ENCODE measurements at places on chromosomes 6 and 20.

GRCh38 chr20:47360297-47361056, 4.0 kb upstream of the ZMYND8 start:
- DNase-seq, result peak; percentile 78

GRCh38 chr6:143525356-143525755, 13.8 kb upstream of the FUCA2 start:
- no peak for DNase-seq

- no peak for DNase-seq
These were observed 22.4 kb upstream of the BACH2 start for GRCh38 chr6:90319044-90319443.

DNA sequence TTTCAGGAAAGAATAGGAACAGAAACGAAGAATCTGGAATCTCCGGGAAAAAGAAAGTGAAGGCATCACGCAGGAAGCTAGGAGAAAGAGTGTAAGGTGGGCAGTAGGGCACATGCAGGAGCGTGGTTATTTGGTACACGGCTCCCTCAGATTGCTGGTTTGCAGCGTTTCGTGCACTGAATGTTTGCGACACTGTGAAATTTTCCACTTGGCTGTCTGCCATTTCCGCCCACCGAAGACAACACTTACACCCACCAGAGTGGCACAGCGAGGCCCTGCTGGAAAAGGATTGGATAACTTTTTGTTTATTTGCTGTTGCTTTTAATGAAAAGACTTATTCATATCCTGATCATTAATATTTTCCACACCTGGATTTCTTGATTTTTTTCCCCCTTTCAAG, 248.3 kb downstream of the GMPR start:
- no peak for DNase-seq

- DNase-seq, result no peak
These were observed 330.0 kb downstream of the ZFAND3 start for GRCh38 chr6:38149531-38149930.
